ENCODE measurements at places on chromosomes 16 and 17.

DNA sequence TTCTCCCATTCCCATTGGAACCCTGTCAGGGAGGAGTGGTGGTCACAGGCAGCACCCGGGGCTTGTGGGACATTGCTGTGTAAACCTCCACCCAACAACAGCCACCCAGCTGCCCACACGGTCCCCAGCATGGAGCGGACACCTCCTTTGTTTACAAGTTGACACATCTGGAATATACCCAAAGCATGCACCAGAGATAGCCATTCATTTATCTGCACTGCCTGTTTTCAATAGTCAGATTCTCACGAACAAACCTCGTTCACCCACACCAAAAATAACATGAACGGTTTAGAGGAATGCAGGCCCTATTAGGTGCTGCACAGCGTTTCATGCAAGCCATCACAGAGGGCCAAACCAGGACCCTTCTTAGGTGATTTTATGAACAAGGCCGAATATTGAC is 244.8 kb downstream of the FOXL1 start:
- DNase-seq: no peak

DNA sequence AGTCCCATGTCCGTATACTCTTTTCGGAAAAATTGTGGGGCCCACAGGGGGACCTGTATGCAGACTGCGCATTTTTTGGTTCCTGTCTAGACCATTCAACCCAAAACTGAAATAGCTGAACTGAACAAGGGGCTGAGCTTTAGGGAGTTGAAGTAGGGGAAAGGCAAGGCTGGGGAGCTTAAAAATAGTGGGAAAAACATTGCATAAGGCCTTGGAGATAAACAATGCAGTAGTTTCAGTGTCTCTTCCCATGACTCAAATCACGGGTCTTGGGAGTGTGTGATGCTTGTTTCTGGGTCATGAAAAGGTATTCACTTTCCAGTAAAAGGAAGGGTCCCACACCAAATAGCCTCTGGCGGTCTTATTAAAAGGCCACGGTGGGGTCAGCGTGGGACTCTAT is 402.8 kb upstream of the SALL1 start:
- DNase-seq: no peak

GRCh38 chr16:11091021-11091785 is 146.8 kb downstream of the CLEC16A start:
- no peak for DNase-seq

DNA sequence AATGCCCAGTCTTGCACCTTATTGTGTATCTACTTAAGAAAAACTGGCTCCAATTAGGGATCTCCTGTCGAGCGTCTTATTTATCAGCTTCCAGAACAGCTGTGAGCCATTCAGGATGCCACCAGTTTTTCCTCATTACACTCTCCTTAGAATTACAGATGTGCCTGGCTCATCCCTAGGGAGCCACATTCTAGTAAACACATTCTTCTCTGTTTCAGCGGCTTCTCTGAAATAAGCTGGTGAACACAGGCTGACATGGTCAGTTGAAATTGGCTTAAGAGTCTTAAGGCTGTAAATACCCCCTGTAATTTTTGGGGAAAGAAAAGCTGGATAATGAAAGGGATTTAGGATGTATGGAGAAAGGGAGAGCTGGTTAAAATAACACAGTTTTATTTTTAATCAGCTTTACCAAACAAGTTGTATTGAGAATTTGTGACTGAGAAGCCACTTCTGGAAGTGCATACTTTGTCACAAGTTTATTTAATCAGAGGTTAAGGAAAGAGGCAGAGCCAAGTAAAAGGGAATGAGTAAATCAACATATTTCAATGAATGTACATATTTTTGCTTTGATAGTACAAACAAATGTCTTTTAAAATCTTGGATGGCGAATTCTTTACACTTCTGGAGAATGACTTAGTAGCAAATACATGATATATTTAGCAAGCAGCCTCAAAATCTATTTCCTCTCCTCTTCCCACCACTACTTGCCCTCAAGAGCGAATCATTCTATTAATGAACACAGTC is 562.0 kb upstream of the GOT2 start:
- peak; percentile 50 for DNase-seq

DNA sequence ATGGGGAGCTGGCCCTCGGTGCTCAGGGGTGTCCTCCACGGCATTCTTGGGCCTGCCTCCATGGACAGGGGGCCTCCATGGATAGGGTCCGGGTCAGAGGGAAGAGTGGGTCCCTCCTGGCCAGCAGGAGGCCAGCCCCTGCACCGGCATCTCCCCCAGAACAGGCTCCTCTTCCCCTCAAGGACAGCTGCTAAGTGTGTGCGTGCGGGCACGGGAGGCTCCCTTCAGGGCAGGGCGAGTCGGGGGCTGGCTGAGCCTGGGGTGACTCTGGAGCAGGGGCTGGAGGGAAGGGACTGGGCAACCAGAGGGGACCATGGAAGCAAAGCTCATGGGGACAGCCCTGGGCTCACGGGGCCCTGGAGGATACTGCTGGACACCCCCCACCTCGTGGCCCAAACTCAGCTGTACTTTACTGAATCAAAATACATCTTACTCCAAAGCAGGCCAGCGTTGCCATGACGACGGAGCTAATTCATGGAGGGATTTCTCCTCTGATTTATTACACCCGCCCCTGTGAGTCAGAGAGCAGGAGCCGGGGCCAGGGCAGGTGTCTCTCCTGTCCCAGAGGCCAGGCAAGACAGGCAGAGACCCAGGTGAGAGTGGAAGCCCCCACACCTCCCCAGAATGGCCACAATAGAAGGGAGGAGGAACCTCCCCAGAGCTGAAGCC is 2.1 kb downstream of the CASKIN1 start:
- peak; percentile 38 for DNase-seq

GRCh38 chr17:4293572-4293971 is 29.8 kb upstream of the ANKFY1 start:
- DNase-seq: no peak
